ENCODE measurements at places on chromosomes 3 and 15. TPM values are rescaled to one million over a fixed set of nuclear protein-coding genes. Genes with fewer than 3 reads are reported as not detected.
A peak's percentile ranks its signal among the peaks of the same experiment; 100 is the strongest.

- peak; percentile 27 for DNase-seq
Observed at GRCh38 chr3:59480486-59480995, 430.7 kb upstream of the CFAP20DC start.

- DNase-seq: no peak
Observed at GRCh38 chr15:68061602-68062001, 7.5 kb downstream of the PIAS1 start.

DNA sequence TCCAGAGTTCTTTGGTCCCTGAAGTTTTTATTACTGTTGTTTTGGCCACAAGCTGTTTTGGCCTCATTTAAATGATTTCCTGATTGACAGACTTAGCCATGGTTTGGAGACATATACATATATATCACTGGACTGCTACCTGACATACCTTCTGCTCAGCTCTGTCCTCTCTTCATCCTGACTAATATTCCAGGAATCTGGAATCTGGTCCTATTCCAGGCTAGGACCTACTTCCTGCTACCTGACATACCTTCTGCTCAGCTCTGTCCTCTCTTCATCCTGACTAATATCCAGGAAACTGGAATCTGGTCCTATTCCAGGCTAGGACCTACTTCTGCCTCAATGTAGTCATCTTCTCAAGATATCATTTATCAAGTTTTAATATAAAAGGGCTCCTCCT lies 724.4 kb upstream of the ROBO1 start:
- DNase-seq: no peak

GRCh38 chr3:169528289-169528688 lies 135.2 kb downstream of the MECOM start:
- no peak for DNase-seq

GRCh38 chr3:136708333-136708985 lies 43.7 kb downstream of the STAG1 start:
- peak; percentile 32 for DNase-seq

GRCh38 chr15:50259276-50259675 lies 6.2 kb downstream of the HDC start:
- DNase-seq: no peak

- peak; percentile 64 for DNase-seq
Observed at GRCh38 chr15:89119489-89120478, 31.5 kb downstream of the ABHD2 start.

DNA sequence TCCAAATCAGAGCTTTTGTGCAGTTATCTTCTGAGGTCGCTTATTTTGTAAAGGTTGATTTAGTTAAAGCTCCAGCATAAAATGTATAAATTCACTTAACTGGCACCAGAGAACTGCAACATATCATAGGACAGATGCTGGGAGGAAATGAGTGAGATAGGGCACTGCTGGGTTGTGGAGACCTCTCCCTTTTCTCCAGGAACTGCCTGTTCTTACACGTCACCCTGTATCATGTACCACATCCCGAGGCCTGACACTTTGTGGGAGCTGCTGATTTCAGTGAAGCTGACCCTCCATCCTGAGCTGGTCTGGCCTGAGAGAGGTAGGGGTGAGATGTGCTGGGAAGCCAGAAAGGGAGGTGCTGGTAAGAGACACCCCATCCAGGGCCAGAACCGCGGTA lies 213.8 kb upstream of the FEZF2 start:
- peak; percentile 65 for DNase-seq

DNA sequence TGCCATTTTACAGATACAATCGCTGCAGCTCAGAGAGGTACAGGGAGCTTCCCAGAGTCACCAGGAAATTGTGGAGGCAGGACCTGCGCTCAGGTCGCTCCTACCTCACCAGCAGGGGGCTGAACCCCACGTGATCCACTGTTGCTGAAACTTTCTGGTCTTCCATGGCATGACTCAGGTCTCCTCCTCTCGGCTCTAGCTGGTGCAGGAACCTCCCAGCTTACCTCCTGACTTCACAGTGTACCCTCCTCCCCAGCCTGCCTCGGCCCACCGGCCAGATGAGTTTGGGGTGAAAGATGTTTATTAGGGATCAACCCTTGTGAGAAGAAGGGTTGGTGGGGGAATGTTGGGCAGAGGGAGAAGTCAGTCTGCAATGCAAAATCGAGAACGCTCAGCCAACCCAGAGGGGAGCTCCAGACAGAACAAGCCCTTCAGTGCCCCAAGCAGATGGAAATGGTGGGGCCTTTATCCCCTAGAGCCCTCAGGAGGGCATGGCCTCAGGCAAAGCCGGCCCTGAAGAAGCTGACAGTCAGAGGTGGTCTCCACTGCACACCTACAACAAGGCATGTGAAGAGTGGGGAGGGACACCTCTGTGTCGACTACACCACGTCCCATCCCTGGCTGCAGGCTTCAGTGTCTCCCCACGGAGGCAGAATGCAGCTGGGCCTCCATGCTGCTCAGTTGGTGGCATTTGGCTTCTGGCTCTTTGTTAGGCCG lies 118.6 kb upstream of the PRR20G start:
- DNase-seq: peak; percentile 1

DNA sequence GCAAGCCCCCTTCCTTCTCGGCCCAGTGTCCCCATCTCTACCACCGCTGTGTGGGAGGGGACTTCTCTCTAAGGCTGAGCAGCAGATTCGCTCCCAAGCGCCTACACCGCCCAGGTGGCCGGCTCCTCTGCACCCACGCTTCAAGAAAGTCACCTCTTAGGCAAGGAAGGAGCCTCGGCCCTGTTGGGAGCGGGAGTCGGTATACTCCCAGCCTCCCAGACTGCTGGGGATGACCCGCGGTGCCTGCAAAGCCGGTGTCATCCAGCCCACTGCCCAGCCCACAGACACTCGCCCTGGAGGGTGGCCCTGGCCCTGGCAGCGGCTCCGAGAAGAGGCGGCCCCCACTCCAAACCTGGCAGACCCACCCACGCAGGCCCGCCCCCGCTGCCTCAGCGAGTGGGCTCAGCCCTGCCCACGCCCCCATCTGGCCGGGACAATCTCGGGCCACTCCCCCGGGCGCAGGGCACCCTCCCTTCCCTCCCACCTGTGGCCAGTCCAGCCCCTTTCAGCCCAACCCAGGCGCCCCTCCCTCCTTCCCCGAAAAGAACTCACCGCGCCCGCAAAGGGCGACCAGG lies 396 bp downstream of the CHRNB4 start:
- no peak for DNase-seq

DNA sequence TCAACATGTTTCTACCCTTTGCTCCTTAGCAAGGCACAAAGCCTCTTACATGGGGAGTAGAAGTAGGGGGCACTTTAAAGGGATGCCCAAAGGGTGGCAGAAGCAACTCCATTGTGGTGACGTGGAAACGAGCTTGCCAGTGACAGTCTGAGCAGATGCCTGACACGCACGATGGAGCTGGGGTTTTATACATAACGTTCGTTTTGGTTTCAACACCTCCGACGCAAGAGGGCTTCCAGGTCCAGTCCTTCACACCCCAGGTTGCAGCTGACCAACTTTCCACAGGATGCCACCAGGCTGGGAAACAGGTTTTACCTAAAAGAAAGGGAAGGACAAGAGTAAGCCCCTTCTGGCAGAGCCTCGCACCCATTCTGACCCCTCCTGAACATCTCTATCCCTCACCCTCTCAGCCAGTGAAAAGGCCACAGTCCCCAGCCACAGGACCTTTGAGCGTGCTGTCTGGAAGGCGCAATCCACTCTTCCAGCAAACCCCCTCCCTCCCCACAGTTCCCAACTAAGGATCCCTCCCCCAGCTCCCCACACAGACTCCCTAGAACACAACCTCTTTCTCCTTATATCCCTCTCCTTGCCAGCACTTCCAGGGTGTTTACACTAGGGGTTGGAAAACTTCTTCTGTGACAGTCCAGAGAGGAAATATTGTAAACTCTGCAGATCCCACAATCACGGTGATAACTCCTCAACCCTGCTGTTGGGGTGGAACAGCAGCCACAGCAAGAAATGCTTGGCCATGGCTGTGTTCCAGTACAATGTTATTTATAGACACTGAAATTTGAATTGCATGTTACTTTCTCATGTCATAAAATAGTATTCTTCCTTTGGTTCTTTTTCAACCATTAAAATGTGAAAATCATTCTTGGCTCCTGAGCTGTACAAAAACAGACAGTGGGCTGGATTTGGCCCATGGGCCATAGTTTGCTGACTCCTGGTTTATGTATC lies 36.2 kb downstream of the FAM174B start:
- peak; percentile 93 for DNase-seq

GRCh38 chr15:61086012-61086411 lies 143.1 kb downstream of the RORA start:
- no peak for DNase-seq

DNA sequence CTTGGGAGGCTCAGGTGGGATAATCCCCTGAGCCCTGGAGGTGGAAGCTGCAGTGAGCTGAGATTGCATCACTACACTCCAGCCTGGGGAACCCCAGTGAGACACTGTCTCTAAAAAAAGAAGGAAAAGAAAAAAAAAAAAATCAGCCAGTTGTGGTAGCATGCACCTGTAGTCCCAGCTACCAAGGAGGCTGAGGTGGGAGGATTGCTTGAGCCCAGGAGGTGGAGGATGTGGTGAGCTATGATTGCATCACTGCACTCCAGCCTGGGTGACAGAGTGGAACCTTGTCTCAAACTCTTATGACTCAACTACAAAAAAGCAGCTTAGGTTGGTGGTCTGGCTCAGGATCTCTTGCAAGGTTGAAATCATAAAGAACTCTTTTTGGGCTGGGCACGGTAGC lies 19.3 kb upstream of the GPX1 start:
- DNase-seq: peak; percentile 52

GRCh38 chr15:89575656-89576416 lies 567 bp downstream of the TICRR start:
- peak; percentile 18 for DNase-seq

DNA sequence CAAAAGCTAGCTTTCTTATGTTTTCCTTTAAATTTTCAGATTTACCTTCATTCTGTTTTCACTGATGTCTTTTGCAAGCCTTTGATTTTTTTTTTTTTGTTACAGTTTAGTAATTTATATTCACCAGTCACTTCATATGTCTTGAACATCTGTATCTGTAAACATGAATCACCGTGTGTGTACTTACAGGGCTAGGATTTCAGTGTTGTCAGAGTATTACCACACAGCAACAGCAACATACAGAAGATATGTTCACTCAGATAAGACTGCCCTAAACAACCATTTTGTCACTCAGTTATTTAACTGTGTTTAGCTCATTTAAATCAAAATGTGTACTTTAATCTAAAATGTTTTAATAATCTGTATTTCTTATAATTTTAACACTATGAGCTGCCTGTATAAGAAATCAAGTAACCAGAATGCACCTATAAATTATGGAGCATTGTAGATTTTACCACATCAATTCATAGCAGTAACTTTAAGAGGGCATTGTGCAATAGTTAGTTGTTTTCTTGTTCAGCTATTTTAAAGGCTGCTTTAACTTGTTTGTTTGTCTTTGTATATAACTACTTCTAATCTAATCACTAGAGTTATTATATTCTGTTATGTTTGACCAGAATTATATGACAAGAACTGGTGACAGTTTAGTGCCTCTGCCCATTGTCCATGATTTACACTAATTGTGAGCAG lies 50.4 kb downstream of the GHSR start:
- peak; percentile 90 for DNase-seq

DNA sequence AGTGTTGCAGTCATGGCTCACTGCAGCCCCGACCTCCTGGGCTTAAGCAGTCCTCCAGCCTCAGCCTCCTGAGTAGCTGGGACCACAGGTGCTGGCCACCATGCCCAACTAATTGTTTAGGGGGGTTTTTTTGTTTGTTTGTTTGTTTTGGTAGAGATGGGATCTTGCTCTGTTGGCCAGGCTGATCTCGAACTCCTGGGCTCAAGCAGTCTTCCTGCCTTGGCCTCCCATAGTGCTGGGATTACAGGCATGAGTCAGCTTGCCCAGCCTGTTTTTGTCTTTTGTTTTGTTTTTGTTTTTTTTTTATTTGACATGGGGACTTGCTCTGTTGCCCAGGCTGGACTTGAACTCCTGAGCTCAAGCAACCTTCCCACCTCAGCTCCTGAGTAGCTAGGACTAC lies 17.4 kb downstream of the NDUFB5 start:
- no peak for DNase-seq

DNA sequence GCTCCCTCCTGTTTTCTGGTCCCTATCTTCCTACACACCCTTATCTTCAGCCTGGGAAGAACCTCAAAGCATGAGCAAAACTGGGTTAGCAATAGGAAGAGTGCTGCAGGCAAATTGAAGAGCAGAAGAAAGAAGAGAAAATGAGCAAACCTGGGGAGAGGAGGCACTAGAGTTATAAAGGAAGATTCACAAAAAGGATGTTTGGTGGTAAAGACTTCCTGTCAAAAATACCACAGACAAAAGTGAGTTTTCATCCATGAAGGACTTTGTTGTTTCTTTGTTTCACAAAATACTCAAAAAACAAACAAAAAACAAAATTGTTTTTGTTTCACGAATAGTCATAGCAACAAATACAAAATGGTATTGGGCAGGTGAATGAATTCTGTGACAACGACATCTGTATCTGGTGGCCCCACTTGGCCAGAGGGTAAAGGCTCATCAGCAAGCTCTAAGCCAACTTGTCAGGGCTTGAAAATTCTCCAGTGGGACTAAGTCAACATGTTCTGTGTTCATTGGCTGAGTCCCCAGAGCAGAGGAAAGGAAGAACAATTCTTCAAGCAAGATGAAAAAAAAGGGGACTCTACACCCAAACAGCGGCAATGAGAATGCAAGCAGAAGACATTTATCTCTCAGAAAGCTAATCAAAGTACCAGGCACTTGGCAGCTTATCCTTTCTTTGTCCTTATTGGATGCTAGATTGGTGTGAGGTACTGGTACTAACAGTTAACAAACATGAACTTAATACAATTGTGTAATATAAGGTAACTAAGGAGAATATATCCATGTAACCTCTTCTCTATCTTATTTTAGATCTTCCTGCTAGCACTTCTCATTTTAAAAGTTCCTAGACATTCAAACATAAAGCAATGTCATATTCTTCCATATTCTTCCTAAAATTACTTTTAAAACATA lies 9.7 kb downstream of the ATP8B4 start:
- DNase-seq: no peak

Gene SERPINI2
- total RNA-seq: not detected

Gene UBR1
- total RNA-seq: 48.0 TPM

Gene DLEC1
- total RNA-seq: not detected

Gene C3orf49
- total RNA-seq: not detected

Gene LRRC31
- total RNA-seq: not detected

Measured in fibroblast of villous mesenchyme (primary cell).